ENCODE measurements at places on chromosomes 6 and 20.

DNA sequence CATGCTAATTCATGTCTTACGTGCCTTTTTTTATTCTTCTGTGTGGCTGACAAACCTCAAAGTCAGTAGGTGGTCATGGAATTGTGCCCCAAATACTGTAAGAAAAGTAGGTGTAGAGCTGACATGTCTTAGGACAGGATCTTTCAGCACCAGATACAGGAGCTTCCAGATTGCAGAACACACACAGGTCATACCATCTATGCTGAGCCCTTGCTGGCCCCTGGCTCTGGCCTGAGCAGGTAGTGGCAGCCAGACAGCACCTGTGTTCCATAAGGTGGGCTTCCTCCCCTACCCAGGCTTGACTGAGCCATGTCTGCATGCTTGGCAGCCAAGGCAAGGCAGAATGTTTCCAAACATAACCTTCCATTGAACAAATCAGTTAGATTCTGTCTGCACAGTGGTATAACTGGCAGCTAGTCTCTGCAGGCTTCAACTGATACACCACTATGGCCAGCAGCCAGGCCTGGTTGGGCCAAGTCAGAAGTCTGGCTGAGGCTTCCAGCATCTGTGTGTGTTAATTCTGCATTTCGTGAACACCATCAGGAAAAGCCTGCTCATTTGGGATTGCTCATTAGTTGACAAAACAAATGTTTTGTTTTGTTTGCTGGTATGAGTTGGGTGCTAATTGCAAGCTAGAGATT, 366.5 kb downstream of the FOXA2 start:
- DNase-seq, result no peak

- no peak for DNase-seq
These were observed 109.4 kb downstream of the TBXT start for GRCh38 chr6:166058064-166058739.

DNA sequence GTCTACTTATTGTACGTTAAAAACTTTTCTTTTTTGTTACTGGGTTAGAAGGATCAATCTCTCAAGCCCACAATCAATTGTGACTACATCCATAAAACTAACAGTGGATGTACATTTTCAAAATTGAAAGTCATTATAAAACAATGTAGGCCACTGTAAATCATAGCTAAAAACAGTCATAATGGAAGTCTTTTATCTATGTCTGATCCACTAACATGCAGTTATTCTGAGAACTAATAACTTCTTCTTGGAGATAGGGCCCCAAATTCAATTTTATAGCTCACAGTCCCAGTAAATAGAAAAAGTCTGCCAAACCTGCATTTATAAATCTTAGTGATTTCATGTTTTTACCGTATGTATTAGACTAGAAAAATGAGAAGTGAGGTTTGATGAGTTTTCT, 187.3 kb upstream of the MMS22L start:
- DNase-seq, result no peak

DNA sequence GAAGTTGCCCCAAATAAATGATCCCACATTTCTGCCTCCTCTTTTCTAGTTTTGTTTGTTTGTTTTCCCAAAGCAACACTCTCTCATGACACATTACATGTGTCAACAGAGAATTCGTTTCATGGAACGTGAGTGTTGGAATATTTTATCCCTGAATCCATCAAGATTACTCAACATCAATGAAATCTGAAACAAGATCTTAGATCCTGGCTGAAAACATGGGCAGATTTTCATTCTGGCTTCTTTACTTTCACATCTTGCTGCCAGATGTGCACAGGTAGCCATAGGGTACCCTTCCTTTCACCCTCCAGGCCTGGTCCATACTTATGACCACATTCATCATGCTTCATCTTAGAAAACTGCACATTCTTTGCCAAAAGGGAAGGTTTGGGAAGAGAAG, 347.0 kb downstream of the DOK5 start:
- DNase-seq, result no peak

- DNase-seq, result no peak
These were observed 245.2 kb downstream of the SLC24A3 start for GRCh38 chr20:19457611-19458010.

GRCh38 chr6:17470202-17470937, 77.0 kb downstream of the CAP2 start:
- DNase-seq, result no peak

- DNase-seq, result peak; percentile 73
These were observed 27.9 kb downstream of the PPARD start for GRCh38 chr6:35370124-35370741.

- no peak for DNase-seq
These were observed 5.0 kb upstream of the ZBTB24 start for GRCh38 chr6:109488001-109488400.

GRCh38 chr6:41256383-41256782, 28.2 kb downstream of the TREML4 start:
- DNase-seq, result no peak

DNA sequence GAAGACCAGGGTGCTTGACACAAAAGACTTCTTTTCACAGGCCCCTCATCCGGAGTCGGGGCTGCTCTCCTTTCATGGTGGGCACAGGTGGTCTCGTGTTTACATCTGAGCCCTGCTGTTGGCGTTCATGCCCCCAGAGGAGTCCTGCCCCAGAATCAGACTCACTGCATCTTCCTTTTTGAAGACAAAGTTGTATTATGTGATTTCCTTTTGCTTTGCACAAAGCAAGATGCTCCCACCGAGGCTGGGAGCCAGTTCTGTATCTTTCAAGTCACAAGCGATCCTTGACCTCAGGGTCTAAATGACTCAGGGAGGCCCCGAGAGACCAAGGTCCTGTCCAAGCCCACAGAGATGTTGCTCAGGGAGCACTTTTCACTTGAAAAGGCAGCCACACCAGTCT, 330.5 kb downstream of the THBS2 start:
- DNase-seq, result no peak

DNA sequence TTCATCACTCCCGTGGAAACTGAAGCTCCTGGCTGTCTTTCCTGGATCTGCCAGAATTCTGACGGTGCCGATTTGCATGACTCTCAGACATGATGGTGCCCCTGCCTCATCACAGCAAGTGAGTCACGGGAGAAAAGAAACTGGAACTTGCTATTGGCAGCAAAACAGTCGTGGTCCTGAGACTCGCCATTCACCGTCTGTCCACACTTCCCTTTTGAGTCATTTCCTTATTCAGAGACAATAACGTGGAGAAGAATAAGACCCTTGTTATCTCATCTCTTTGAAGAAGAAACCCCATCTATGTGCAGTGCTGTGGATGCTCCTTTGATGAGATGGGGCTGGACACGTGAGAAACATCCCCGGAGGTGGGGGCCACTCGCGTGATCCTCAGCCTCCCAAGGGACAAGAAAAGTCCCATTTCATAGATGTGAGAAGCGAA, 4.2 kb downstream of the GPR31 start:
- no peak for DNase-seq

DNA sequence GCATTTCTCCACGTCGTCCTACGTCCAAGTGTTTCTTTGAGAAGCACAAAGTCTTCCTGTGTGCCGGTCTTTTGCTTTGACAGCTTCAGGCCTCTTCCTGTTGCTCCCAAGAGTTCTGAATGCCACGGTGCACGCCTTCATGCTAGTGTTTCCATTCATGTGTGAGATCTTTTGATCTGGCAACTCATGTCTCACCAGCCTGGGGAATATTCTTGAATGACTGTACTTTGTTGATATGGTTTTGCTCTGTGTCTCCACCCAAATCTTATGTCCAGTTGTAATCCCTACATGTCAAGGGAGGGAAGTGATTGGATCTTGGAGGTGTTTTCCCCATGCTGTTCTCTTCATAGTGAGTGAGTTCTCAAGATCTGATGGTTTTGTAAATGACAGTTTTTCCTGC, 129.6 kb upstream of the THBS2 start:
- DNase-seq, result no peak

DNA sequence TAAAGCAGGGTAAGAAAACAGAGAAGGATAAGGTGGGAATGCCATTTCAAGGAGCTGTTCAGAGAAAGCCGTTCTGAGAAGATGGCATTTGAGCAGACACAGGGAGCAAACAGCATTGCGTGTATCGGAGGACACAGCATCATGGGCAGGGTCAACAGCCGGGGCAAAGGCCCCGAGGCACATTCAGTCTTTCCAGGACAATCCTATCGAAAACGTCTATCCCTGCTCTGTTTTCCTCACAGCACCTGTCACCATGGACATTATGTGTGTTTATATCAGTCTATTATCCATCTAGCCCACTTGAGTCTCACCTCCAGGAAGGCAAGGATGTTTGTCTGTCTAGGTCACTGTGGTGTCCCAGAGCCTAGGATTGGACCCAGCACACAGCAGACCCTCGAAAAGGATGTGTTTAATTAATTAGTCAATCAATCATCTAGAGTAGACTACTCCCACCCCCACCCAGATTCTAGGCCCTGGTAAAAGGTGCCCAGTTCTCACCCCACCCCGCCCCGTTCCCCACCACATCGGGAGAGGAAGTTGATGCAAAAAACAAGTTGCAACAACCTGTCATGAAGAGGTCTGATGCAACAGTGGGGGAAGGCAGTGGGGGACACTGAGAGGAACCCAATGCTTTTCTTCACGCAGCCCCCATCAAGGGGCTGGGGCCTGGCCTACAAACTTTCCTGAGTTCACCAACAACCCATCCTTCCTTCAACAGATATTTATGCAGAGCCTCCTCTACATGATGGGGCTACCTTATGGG, 66.6 kb downstream of the PREX1 start:
- DNase-seq, result peak; percentile 76

DNA sequence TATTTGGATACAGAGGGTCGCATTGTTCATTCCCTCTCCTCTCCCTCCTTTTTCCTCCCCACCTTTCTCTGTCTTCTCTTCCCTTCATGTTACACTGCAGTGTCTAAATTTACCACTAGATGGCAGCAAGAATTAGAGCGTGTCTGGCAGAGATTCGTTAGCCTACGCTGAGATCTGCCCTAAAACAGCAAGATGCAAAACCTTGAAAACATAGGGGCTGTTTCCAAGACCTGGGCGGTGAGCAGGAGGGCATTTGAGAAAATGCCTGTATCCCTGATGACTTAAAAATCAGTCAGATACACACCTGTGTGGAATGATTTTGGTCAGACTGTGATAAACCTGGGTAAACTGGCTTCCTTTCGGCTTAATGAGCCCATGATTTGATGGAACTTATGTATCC, 101.5 kb upstream of the ISM1 start:
- no peak for DNase-seq

GRCh38 chr6:16273256-16273655, 34.9 kb downstream of the GMPR start:
- DNase-seq, result no peak

- no peak for DNase-seq
These were observed 106.8 kb upstream of the PREP start for GRCh38 chr6:105509506-105510331.

GRCh38 chr6:35919827-35920751, 809 bp downstream of the SRPK1 start:
- DNase-seq, result peak; percentile 85

- no peak for DNase-seq
These were observed 118.5 kb downstream of the SNX5 start for GRCh38 chr20:17849901-17850683.

- DNase-seq, result no peak
These were observed 41.2 kb downstream of the TRAF3IP2 start for GRCh38 chr6:111564482-111564945.

GRCh38 chr20:50292591-50293283, 102.1 kb downstream of the CEBPB start:
- DNase-seq, result peak; percentile 67

GRCh38 chr20:61289166-61289565, 37.1 kb downstream of the CDH4 start:
- DNase-seq, result no peak

- no peak for DNase-seq
These were observed 46.3 kb downstream of the MAP3K4 start for GRCh38 chr6:161037873-161038228.

DNA sequence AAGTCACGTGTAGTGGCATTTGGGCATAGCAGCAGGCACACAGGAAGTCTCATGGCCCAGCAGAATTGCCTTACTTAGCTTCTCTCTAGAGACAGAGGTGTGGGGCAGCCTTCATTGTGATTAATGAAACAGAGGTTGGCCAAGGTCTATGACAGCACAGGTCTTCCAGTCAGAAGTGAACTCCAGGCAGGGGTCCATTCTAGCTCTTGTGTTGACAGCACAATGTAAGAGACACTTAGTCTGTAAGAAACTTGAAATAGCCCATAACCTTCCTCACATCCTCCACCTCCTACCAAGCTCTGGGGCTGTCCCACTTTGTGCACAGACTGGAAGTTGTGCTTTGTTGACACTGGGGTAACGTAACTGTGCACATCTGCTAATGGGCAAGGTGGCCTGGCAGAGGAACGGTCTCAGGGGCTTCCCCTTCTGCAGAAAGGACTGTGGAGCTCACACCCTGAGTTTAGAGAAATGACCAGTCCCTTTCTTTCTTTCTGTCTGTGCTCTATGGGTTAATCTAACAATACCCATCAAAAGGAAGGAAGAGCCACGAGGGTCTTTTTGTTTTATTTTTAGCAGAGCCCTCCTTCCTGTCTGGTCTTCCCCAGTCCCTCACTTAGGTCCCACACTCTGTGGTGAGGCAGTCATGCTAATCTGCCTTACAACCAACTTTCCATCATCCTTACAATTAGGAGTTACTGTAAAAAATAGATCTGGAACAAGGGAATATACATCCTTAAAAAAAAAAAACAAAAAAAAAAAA, 35.6 kb upstream of the TAGAP start:
- DNase-seq, result no peak

DNA sequence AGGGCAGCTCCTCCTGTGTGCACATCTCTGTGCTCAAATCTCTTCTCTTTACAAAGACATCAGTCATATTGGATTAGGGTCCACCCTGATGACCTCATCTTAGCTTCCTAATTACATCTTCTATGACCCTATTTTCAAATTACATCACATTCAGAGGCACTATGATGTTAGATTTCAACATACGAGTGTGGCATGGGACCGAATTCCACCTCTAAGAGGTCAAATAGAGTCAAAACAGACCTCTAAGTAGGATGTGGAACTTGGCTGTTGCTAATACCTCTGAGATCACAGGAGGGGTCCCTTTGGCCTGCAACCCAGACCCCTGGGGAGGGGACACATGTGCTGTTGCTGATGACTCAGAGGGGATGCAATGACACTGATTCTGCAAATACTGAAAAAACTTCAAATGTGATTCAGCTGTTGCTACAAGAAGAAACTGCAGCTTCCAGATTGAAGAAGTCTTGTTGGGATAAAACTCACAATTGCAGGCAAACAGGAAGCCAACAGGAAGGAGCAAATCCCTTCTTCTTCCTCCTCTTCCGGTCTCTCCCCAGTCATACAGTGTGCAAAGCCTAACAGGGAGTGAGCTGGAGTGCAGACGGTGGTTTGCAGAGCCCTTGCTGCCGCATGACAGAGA, 216.2 kb downstream of the MYLK4 start:
- no peak for DNase-seq

GRCh38 chr6:5765141-5765760, 241.5 kb downstream of the NRN1 start:
- no peak for DNase-seq

GRCh38 chr20:57256205-57256604, 10.2 kb downstream of the BMP7 start:
- DNase-seq, result no peak

DNA sequence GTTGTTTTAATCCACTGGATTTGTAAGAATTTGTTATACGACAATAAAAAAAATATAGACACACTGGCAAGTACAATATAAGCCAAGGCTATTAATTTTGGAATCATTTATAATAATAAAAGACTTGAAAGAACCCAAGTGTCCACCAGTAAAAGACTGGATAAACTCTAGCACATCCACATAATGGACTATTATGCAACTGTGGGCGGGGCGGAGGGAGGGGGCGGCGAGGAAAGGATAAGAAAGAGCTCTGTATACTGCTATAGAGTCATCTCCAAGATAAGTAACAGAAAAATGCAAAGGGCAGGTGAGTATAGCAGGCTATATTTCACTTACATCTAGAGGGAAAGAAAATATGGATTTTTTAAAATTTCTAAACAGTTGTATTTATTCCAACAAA, 123.3 kb downstream of the TBC1D32 start:
- no peak for DNase-seq
